NB4 (cell line): ENCODE measurements at places on chromosomes 2 and 18.

DNA sequence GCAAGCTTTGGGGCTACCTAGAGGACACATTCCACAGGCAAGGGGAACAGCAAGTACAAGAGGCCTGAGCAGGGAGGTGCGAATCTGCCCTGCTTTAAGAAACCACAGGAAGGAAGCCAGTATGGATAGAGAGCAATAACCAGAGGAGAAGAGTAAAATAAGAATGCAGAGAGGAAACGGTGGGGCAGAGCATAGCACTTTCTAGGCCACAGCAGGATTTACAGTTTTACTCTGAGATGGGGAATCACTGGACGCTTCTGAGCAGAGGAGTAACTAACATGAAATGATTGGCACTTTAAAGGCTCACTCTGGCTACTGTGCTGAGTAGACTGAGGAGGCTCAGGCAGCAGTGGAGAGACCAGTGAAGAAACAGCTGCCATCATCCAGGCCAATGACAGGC, 23.8 kb downstream of the AAK1 start:
- peak; percentile 84 for DNase-seq

GRCh38 chr2:2879071-2879470, 498.5 kb downstream of the EIPR1 start:
- DNase-seq = no peak

DNA sequence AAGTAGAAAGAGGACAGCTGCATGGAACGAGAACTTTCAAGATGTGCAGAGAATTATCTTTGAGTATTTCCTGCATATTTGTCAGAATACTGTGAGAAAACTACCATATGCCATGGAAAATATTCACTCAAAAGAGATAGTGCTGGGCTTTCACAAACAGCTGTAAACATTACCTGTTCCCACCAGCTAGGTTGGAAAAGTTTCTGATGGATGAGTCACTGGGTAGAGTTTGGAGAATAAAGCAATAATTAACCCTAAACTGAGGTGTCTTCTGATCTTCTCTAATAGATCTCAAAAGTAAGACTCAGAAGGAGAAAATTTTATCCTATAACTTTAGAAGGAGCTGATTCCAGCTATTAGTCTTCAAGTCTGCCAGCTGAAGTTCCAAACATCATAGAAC, 3.9 kb upstream of the FSIP2 start:
- DNase-seq = no peak

DNA sequence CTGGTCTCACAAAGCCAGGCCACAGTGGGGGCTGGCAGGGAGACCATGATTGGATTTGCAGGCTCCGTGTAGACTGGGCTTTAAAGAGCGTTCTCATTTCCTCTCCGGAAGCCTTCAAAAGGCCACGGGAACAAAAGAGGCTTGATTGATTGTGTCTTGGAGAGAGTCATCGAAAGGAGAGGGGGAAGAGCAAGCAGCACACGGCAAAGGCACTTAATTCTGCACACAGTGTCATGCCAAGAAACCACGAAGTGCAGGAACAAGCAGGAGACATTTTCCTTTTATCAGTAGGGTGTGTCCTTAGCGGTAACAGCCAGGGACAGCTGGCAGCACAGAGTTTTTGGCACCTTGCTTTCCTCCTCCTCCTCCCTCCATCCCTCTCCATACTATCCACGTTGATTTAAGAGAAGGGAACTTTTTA, 47.7 kb downstream of the GLI2 start:
- DNase-seq = no peak

DNA sequence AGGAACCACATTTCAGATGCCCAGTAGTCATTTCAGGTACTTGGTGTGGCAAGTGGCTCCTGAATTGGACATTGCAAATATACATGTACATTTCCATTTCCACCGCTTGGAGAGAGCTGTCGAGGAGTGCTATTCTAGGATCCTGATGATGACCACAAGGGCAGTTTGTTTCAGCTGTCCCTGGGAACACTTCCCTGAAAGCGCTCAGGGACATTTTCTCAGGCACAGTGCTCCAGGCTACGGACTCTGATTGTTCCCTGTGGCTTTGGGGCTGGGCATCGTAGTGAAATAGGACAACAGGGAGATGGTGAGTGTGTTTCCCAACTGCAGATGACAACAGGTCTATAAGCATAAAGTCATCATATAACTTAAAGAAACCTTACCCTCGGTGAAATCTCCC, 3.1 kb downstream of the DBI start:
- DNase-seq = no peak

DNA sequence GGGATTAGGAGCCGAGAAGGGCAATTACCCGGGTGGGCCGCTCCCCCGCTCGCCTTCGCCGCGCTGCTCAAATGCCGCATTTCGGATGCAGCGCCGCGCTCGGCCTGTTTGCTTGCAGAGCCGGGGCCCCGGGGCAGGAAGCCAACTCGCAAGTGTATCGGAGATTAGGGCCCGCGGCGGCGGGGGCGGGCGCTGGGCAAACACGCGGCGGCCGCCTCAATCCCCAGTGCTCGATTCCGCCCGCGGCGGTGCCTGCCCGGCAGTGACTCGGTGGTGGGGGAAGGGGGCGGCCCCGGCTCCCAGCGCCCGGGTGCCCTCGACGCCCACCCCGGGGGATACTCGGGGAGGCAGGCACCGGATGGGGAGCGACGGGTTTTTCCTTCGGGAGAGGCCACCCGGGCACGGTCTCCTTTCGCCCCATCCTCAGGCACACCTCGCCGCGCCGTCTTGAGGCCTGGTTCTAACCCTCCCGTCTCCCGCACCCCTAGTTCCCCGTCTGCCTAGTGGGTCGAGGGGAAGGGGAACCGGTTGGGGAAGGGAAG, 26.6 kb upstream of the NOTO start:
- DNase-seq = peak; percentile 85

GRCh38 chr2:1947316-1947715, 203.0 kb upstream of the PXDN start:
- DNase-seq = no peak

GRCh38 chr18:48893061-48893607, 57.6 kb downstream of the SMAD7 start:
- no peak for DNase-seq

DNA sequence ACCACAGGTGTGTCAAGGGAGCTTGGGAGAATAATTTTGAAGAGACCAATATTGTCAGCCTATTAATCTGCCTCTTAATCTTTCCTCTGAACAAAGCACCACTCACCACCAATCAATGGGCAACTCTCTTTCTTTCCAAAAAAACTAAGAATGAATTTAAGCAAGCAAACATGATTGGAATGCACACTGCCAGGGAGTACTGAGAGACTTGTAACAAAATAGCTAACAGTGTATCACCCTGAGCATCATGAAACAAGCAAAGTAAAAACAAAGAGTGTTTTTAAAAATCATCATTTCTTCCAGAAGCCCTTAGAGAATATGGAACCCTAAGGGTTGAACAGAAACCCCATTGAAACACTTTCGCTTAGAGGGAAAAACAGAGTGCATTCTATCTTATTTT, 299.7 kb downstream of the DSEL start:
- no peak for DNase-seq

DNA sequence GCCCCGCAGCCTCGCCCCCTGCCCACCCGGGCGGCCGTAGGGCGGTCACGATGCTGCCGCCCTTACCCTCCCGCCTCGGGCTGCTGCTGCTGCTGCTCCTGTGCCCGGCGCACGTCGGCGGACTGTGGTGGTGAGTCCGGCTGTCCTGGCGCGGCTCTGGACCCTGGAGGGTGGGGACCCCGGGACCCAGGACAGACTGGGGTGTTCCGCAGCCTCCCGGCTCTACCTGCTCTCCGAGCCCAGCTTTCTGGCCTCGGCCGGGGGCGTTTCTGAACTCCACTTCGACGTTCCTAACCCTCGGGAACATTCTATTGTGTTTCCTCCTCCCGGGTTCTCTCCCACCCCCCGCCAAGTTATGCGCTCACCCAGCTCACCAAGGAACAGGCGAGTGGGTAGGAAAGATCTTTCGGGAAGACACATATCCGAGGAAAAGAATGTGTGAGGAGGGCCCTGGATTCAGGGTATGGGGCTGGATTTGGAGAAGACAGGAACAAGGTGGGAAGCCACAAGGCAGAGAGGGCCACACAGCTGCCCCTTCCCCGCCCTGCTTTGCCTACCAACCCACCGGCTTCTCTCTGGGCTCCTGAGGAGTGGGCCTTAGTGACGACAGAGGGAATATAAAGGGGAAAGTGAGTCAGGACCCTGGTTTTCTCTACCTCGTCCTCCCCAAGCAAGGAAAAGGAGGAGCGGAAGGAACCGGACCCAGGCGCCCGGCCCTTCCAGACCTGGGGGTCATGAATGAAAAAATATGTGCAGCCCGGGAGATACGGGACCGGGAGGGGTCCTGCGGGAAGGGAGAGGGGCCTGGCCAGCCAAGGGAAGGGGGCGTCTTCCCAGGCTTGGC, 605 bp downstream of the WNT6 start:
- DNase-seq = no peak

DNA sequence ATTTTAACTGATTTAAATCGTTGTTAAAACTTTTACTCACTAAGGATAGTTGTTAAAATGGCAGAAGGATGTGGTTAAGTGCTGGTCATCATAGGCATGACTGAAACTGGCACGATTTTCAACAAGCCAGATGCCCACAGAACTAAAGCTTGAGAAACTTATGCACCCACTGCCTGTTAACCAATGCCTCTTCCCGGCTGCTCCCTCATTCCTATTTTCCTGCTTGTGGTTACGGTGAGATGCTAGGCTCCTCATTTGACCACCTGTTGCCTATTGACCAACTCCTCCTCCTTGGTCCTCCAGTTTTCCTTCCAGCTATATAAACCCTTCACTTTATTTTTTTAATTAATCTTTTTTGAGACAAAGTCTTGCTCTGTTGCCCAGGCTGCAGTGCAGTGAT, 238.7 kb downstream of the TFCP2L1 start:
- DNase-seq = no peak

GRCh38 chr2:137333386-137334165, 568.2 kb downstream of the THSD7B start:
- no peak for DNase-seq

- no peak for DNase-seq
Observed at GRCh38 chr2:75680402-75680801, 30.3 kb downstream of the GCFC2 start.

GRCh38 chr2:42486145-42486906, 7.5 kb downstream of the KCNG3 start:
- DNase-seq = no peak

DNA sequence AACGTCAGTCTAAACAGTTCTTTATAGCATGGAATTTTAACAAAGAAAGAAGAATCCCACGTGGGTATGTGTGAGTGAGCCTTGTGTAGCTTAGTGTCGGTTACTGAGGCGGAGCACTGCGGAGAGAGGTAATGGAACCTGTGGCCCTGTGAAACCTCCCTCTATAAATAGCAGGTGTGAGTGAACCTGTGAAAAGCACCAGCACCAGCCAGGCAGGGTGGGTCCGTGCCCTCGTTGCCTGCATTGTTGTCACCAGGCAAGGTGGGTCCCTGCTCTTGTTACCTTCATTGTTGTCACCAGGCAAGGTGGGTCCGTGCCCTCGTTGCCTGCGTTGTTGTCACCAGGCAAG, 4.7 kb downstream of the CTDP1 start:
- no peak for DNase-seq

DNA sequence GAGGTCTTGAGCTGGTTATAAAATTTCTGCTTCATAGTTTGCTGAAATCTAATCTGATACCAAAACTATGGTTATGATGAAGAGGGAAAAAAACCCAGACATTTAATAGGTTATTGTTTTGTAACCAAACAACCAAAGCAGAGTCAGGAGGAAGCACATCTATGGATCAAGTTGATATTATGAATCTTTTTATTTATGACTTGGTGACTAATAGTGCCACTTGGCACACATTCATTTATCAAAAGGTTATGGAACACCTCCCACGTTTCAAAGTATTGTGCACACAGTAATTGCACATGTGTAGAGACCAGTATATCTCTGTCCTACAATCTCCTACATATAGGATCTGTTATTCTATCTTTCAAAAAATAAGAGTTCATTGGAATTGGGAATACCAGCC, 93.0 kb downstream of the DPP4 start:
- DNase-seq = no peak

- DNase-seq = no peak
Observed at GRCh38 chr18:2617401-2617998, 38.0 kb upstream of the SMCHD1 start.

- no peak for DNase-seq
Observed at GRCh38 chr18:62773691-62774090, 58.4 kb downstream of the PHLPP1 start.

DNA sequence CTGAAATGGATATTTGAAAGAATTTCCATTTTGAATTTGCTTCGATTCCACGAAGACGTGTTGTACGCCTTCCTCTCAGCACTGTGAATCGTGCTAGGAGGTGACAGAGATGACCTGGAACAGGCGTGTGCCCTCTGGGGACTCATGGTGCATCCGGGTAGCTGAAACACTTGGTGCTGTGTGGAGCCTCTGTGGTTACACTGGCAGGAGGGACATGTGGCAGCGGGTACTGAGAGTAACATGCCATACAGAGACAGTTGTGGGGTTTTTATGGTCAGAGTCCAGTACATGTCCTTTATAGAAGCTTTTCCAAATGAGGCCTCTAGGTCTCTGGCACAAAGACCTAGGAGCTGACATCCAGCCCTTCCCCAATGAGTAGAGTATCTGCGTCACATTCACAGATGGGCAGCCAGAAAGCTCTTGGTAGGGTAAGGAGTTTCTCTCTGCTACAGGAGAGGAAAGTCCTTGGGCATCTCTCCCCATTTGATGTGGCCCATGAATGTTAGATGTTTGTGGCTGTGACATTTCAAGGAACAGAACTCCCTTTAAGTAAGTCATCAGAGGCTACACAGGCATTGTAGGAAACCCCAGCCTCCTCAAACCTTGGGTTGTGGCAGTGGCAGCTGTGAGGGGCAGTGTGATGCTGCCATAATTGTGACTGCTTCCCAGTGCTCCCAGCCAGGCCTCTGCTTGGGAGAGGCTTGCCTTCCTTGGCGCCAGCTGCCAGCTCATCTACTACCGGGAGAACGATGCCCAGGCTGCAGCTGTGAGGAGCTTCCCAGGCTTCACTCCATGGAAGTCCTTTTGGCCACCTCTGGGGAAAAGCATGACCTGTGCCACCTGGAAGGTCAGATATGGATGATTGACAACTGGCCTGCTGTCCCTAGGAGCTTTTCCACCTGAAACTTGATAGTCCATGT, 80.6 kb downstream of the ACOXL start:
- DNase-seq = no peak

DNA sequence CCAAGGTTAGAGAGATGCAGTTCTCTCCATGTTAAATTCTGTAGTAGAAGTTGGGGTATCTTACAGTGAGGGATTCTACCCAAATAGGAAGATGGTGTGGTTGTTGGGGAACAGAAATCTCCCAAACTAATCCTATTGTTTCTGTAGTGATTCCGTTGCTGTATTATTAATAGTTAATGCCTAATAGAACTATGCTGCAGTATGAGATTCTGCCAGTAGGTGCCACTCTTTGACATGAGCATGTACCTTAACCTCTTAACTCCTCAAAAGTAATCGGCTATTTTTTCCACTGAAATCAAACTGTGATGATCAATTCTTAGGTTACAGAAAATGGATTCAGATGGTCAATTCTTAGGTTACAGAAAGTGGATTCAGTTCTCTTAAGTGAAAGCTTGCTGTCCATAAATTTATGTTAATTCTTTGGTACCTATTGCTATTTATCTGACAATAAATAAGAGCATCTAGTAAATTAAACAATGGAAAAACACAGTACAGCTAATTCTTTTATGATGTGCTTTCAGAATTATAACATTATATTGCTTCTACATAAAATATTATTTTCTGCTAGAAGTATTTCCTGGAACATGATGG, 97.9 kb upstream of the DLX2 start:
- DNase-seq = peak; percentile 58
